Endodermal cell (in vitro differentiated cells): ENCODE measurements at places on chromosomes 4 and X.

GRCh38 chr4:79175716-79176115 is 150.1 kb downstream of the NAA11 start:
- DNase-seq: no peak

DNA sequence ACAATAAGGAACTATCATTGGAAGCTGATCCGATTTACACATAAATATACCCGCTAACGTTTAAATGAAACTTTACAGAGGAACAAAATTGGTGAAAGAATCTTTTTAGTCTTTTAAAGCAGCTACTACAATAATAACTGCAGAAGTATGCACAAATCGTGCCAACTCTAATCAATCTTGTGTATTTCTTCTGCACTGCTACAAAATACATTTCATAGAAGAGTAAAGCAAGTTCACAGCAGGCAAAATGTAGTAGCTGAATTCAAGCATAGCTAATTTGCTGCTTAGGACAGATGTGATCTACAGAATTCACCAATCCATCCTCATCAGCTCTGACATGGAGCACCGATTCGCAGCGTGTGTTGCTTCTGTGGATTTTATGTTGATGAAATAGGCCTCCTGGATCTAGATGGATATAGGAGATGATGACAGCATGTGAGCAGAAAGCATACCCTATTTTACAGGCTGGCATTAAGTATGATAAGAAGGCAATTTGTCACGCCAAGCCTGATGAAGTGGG is 367.3 kb upstream of the FGF13 start:
- no peak for DNase-seq

DNA sequence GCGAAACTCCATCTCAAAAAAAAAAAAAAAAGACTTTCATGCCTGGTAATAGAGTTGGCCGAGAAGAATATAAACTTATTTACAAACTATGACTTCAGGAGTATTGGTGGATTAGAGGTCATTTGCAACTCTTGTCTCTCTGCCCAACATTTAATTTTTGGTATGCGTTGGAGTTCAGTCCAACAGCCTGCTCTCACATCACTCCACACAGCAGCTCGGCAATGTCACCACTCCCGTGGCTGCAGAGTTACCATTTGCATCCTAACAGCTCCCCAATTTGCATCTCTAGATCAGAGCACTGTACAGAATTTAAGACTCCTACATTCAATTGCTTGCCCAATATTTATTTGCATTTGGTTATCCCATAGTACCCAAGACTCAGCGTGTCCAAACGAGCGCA is 40.9 kb upstream of the AP1AR start:
- DNase-seq: no peak

- DNase-seq: peak; percentile 91
Observed at GRCh38 chr4:77095101-77095821, 19.5 kb upstream of the CCNI start.

DNA sequence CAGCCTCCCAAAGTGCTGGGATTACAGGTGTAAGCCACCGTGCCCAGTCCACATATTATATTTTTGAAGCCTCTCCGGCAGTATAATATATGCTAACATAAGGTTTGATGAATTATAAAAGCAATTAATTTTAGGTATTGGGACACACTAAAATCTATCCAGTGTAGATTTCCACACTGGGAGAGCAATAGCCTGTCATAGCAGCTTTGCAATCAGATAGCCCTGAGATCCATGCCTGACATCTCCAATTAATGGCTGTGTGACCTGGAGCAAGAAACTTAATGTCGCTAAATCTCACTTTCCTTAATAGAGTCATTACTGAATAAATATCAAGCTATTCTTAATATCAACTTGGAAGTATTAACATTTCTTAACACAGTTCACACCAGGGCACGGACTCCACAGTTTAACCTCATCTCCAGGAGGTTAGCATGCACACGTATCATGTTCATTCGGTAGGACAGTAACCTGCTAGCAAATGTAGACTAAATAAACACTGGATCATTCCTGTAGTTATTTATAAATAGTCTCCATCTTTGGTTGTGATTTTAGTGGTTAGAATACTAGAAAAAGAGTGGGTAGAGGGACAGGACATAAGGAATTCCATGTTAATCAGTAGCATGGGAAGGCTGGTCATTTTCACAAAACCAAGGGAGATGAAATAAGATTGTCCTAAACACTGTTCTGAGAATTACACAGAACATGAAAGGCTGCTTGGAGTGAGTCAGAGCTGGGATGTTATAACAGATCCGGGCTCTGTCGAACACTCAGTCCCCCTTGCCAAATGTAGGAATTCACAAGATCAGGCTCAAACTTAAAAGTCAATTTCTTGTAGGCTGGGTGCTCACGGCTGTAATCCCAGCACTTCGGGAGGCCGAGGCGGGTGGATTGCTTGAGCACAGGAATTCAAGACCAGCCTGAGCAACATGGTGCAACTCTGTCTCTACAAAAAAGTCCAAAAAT is 254.7 kb downstream of the PALLD start:
- DNase-seq: no peak

DNA sequence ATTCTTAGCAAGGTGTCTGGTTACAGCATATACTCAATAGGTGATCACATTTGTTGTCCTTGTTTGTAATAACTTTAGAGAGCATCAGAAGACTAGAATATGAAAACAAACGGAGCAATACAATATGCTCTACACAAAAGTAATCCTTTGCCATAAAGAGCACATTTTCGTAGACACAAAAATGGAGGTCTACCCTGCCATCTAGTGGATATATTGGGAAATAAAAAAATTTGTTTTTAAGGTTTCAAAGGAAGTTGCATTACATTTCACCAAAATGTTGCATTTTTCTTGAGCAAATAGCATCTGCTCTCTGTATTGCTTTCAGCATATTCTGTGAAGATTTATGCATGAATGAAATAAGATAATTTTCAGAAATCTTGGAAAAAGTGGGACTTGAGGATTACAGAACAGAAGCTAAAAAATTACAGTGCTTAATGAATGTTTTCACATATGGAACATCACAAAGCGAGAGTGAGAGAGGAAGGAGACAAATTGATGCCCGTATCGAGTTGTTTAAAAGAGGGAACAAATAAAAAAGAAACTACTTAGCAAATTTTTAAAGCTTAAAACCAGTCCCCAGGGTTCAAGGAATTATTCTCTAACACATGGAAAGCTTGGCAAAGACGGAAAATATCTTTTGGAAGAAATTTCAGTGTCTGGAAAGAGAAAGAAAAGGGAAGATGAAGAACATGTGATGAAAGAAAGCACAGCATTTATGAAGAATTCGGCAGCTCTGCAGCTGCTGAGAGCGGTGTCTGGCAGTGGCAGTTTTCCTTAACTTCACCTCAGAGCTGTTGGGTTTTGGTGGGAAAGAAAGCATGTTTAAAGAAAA is 390.1 kb downstream of the ANKRD50 start:
- no peak for DNase-seq

DNA sequence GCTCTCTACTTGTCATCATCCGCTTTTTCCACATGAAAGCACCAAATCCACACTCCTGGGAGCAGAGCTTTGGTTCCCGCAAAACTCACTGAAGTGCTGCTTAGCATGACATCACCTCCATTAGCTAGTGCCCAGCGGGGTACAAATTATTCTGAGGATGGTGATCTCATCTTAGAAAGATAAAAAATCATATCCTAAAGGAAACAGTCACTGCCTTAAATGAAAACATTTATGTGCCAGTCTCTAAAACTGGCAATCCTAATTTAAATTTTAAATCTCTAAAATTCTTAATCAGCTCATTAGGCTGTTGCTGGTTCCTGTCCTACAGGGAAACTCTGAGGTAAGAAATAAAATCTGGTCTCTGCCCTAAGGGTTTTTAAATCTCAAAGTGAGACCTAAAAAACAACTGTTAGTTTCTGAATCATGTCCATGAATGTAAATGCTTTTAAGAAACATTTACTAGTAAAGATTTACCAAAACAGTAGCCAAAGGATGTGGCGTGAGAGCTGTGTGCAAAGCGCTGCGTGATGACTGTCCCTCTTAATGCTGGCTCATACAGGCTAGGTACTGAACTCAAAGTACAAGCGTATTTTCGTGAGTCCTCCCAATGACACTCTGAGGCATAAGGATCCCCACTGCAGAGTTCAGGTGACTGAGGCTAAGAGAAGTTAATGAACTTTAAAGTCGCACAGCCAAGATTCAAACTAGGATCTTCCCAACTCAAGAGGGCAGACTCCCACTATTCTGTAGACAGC is 4.5 kb downstream of the CASP3 start:
- no peak for DNase-seq

DNA sequence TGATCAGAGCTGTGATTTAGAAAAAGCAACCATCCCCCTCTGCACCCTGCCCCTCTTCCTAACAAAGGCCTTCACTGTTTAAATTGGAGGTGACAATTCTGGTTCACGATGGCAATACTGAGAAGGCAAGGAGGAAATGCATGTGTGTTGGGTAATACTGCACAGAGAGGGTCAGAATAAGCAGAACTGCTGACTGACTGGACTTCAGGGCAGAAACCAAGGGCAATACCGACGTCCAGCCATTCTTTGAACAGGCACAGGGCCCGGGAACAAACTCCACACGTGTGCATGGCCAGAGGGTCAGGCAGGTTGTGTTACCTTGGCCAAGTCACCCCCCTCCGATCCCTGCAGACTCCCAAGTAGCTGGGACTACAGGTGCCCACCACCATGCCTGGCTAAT is 6.0 kb downstream of the ACSL1 start:
- DNase-seq: no peak

- DNase-seq: no peak
Observed at GRCh38 chr4:47862297-47862696, 24.4 kb upstream of the CORIN start.

DNA sequence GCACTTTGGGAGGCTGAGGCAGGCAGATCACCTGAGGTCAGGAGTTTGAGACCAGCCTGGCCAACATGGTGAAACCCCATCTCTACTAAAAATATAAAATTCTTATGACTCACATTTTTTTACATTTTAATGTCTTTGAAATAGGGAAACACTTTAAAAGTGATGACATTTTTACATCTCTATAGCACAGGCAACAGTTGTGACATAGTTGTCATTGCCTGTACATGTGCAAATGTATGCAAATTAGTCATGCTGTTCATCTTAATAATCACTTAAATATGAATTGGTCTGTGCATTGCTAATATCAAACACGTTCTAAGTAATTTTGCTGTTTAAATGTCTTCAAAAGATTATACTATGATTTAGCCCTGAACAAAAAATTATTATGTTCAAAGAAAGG is 41.7 kb downstream of the ZGRF1 start:
- no peak for DNase-seq

GRCh38 chr4:56093576-56093975 is 144.8 kb downstream of the CEP135 start:
- DNase-seq: no peak

- no peak for DNase-seq
Observed at GRCh38 chr4:162164906-162165510, 1.2 kb upstream of the FSTL5 start.

DNA sequence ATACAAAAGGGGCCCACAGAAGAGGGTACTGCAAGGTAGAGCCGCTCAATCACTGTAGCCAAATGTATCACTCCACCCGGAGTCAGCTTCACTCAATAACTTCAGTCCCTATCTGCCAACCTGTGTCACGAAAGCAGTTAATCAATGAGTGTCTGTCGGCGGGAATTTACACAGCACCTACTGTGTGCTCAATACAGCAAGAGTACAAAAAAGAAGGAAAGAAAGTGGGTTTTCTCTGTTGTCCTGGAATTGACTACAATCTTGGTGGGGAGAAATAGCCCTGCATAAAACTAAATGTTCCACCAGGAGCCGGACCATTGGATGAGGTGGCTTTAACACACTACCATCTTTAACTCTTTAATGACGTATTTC is 780 bp upstream of the NKRF start:
- no peak for DNase-seq

DNA sequence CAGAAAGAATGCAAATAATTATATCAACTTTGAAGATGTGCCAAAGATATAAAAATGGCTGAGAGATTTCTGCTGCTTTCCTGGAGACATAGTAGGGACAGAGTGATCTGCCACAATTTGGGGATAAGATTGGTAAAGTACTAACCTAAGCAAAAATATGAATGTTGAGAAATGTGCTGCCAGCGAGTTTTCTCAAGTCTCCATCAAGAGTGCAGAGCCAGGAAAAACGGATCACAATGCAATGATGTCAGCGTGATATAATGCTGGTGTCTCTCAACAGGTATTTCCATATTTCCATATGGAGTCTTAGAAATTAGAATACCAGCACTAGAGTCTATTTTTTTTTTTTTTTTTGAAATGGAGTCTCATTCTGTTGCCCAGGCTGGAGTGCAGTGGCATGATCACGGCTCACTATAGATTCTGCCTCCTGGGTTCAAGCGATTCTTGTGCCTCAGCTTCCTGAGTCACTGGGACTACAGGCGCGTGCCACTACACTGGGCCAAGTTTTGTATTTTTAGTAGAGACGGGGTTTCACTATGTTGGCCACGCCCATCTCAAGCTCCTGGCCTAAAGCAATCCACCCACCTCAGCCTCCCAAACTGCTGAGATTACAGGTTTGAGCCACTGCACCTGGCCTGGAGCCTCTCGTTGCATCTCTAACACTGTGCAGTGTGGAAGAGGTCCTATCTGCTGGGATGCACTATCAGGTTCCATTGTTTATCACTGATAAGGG is 893.5 kb downstream of the TRIML1 start:
- DNase-seq: no peak

GRCh38 chrX:74450803-74451449 is 29.6 kb downstream of the SLC16A2 start:
- no peak for DNase-seq

- peak; percentile 90 for DNase-seq
Observed at GRCh38 chr4:7434766-7435150, at the start of gene PSAPL1. TSS of gene PSAPL1 (minus strand) at chr4:7434930. CDS start at chr4:7434879, 51 bp downstream.

DNA sequence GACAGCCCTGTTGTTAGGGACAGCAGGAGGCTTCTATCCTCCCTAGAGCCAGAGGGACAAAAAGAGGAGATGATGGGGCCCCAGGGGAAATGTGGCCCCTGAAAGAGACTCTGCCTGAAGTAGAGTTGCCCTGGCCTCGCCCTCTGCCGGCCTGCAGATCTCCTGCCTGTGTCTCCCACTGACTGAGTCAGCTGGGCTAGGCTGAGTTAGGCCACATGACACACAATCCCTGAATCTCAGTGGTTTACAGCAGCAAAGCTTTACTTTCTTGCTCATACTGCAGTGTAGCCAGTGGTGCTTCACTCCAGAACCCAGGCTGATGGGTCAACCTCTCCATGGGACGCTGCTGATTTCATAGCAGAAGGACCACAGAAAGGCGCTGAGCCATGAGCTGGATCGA is 23.5 kb downstream of the DRD5 start:
- DNase-seq: peak; percentile 52

- peak; percentile 66 for DNase-seq
Observed at GRCh38 chr4:114734594-114734993, 136.0 kb downstream of the UGT8 start.

- no peak for DNase-seq
Observed at GRCh38 chr4:40908297-40908696, 158.5 kb downstream of the NSUN7 start.

- DNase-seq: no peak
Observed at GRCh38 chrX:119359618-119360382, 39.3 kb upstream of the SLC25A43 start.

DNA sequence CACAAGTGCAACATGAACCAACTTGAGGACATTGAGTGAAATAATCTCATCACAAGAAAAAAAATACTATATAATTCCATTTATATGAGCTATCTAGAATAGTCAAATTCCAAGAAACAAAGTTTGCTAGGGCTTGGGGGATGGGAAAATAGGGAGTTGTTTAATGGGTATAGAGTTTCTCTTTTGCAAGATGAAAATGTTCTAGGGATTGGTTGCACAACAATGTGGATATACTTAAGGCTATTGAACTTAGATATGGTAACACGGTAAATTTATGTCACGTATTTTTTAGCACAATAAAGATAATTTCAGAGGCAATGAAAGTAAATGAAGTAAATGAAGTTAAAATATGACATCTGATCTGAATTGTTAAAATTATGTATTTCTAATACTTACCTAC is 7.9 kb downstream of the MFSD8 start:
- no peak for DNase-seq
